ENCODE measurements at places on chromosomes 7 and 10. TPM values are rescaled to one million over a fixed set of nuclear protein-coding genes. Genes with fewer than 3 reads are reported as not detected.

GRCh38 chr7:30699706-30700495, 17.6 kb upstream of the CRHR2 start:
- H3K27me3 ChIP-seq, result no peaks in the 10 kb centered on the region
- no peak overlapping the region for H3K27ac ChIP-seq
- H3K36me3 ChIP-seq, result no peaks in the 10 kb centered on the region
- H3K4me3 ChIP-seq, result no peak overlapping the region

GRCh38 chr10:131570716-131571307, 259.3 kb upstream of the TCERG1L start:
- no peaks in the 10 kb centered on the region for H3K27me3 ChIP-seq
- no peak overlapping the region for H3K27ac ChIP-seq
- no peak for DNase-seq
- no peaks in the 10 kb centered on the region for H3K36me3 ChIP-seq

The GBF1 gene
- total RNA-seq, result 28.8 TPM

- no peaks in the 10 kb centered on the region for H3K27me3 ChIP-seq
- no peak for DNase-seq
- H3K4me3 ChIP-seq, result no peak overlapping the region
Observed at GRCh38 chr7:139560678-139561077, 37.2 kb downstream of the CLEC2L start.

DNA sequence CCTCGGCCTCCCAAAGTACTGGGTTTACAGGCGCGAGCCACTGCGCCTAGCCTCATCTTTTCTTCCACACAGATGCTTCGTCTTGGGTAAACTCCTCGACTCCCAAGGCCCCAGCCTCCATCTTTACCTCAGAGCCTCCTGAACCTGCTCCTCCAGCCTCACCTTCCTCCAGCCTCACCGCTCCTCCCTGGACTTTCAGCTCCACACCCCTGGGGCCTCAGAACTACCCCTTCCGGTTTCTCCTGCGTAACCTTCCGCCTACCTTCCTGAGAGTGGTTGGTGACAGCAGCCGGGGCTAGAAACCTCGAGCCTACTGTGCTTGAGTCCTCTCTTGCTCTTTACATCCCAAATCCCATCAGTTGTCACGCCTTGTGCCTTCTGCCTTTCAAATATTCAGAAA, 45.8 kb downstream of the FKBP6 start:
- H3K4me3 ChIP-seq, result no peak overlapping the region
- peaks cover 13% of the 10 kb centered on the region for H3K27me3 ChIP-seq
- no peak for DNase-seq
- no peaks in the 10 kb centered on the region for H3K36me3 ChIP-seq
- H3K4me1 ChIP-seq, result no peaks in the 10 kb centered on the region

The MBL2 gene
- total RNA-seq, result not detected

DNA sequence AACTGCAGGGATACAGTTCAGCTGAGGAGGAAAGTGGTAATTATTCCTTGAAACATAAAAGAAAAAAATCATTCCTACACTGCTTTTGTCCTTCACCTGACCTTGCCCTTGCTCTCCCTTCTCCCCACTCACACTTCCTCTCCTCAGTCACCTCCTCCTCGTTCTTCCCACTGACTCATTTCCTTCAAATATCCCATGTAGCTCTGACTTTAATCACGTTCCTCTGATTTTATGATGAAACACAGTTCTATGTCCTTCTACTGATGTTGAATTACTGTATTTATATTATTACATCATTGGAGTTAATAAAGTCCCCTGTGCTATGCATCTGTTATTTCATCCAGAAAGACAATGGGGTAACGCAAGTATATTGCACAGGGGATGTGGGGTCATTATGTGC, 575.6 kb downstream of the POM121L12 start:
- no peaks in the 10 kb centered on the region for H3K4me1 ChIP-seq
- H3K27ac ChIP-seq, result no peak overlapping the region
- no peaks in the 10 kb centered on the region for H3K36me3 ChIP-seq
- H3K27me3 ChIP-seq, result no peaks in the 10 kb centered on the region

DNA sequence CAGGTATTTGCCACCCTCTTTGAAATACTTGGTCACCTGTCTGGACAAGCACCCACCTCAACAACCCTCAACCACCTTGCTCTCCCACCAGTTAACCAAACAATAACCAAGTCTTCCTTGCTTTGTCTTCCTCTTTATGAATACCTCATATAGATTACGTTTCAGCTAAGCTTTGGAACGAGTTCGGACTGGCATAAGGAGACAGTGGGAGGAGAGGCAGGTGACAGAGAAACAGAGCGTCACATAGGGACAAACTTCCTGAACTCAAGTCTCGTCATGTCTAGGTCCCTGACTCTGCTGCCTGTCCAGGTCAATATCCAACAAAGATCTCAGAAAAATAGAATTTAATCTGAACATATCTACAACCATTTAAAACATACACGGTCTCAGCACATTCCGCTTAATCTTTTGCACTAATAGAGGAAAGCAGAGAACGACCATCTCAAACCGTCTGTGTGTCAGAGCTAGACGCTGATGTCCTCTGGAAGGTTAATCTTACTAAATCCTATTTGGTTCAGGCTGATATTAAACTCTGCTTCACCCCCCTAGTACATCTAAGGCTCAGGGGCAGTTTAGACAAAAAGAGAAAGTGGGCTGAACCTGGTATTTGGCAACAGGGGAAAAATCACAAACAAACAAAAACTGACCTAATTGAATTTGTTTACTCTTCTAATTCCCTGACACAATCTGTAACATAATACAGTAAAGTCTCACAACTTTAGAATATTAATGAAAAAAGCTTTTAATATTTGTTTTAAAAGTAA, 26.4 kb upstream of the SVOPL start:
- H3K4me3 ChIP-seq, result no peak overlapping the region
- H3K4me1 ChIP-seq, result no peaks in the 10 kb centered on the region
- no peak overlapping the region for H3K27ac ChIP-seq
- H3K27me3 ChIP-seq, result no peaks in the 10 kb centered on the region
- no peaks in the 10 kb centered on the region for H3K36me3 ChIP-seq

DNA sequence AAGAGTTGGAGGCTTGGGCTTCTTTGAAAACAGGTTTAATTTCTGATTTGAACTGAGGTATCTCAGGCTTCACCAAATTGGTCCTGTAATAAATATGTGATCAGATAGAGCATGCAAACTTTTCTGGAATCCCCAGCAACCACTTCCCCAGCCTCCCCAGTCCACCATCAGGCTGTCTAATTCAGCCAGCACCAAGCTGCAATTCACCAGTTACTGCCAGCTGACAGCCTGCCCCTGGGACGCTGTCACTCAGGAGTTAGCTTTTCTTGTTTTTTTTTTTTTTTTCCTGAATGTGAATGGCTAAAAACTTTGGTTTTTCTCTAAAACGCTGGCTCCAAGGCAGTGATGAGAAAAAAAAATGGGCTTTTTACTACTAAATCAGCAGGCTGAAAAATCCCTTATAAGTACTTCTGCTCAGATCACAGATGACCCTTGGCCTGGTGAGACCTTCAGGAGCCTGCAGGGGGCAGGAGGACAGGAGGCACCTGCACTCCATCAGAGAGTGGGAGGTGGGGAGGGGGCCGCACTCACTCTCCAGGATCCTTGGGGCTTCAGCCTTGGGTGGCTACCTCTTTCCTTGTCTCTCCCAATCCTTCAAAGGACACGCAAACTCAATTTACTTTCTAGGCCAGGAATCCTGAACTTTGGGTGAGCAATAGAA, 349.4 kb downstream of the GATA3 start:
- H3K27me3 ChIP-seq, result no peaks in the 10 kb centered on the region

GRCh38 chr10:28354511-28354910, 51.6 kb upstream of the MPP7 start:
- no peak overlapping the region for H3K27ac ChIP-seq
- DNase-seq, result no peak
- no peaks in the 10 kb centered on the region for H3K27me3 ChIP-seq
- no peaks in the 10 kb centered on the region for H3K36me3 ChIP-seq
- H3K4me3 ChIP-seq, result no peak overlapping the region

- no peak for DNase-seq
- H3K4me3 ChIP-seq, result no peak overlapping the region
- no peak overlapping the region for H3K27ac ChIP-seq
- no peaks in the 10 kb centered on the region for H3K36me3 ChIP-seq
Observed at GRCh38 chr7:99766484-99767099, 17.4 kb downstream of the CYP3A4 start.

The CALHM3 gene
- not detected for total RNA-seq

DNA sequence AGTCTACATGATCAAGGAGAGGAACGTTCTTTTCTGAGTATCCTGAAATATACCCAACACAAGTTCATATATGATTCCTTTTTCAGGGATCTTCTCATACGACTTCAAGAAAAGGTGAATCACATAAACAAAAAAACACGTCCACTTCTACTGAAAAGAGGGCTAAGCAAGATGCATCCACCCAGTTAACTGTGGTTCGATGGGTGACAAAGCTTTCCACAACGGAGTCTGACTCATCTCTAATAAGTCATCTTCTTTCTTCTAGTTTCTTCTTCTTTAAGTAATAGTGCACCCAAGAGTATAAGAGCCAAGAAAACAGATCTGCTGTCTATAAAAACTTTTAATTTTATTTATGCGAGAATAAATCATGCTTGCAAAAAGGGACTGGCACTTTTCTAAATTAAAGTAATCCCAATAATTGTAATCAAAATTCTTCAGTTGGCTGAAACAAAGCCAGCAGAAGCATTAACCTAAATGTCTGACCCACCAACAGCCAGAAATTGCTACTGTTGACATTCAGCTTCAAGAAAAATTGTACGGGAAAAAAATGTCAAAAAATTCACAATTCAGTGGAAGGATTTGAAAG, 146.9 kb upstream of the ANK3 start:
- H3K4me3 ChIP-seq, result no peak overlapping the region
- peaks cover 3% of the 10 kb centered on the region for H3K36me3 ChIP-seq
- no peaks in the 10 kb centered on the region for H3K27me3 ChIP-seq
- H3K27ac ChIP-seq, result no peak overlapping the region
- DNase-seq, result peak; percentile 5

DNA sequence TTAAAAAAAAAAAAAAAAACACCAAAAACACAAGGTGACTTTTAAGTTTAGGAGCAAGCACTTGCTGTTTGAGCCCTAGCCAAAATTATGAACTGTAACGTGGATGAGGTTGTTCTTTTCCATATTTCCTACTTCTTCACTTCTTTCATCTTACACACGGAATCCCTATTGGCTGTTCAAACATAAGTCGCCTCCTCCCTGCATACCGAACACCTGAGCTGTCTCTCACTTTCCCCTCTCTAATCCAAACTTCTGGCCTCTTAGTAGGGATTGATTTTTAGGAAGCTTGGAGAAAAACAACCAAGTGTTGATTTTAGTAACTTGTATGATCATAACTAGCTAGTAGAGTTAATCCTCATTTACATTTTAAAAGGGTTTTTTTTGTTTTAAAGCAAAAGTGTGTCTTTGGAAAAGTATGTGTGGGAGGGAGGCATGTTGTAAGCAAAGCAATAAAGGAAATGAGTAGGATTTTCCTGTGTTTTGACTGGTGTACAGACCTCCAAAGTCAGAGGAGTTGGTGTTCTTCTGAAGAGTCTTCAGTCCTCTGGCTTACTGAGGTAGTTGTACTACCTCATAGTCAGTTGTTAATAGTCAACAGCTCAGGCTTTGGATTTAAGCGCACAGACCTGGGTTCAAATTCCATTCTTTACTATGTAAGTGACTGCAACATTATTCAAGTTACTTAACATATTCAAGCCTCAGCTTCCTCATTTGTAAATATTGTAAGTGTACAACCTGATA, 39.3 kb downstream of the RABGEF1 start:
- no peak for DNase-seq
- no peak overlapping the region for H3K4me3 ChIP-seq
- H3K27ac ChIP-seq, result no peak overlapping the region
- H3K4me1 ChIP-seq, result no peaks in the 10 kb centered on the region
- no peaks in the 10 kb centered on the region for H3K27me3 ChIP-seq
- peaks cover 59% of the 10 kb centered on the region for H3K36me3 ChIP-seq

DNA sequence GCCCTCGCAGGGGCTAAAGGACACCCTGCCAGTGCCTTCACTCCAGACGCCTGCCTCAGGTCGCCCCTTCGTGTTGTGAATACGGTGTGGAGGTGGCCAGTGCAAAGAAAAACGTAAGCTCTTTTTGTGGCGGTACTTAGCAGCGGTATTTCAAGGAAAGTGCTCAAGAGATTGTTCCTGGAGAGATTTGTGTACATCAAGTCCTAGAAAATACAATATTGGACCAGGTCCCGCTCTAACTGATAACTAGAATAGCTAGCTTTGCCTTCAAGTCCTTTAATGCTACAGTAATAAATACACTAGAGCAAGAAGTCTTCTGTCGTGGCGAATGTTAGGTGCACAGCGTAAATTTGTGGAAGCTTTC, 689 bp downstream of the PLCE1 start:
- H3K4me3 ChIP-seq, result no peak overlapping the region
- no peak overlapping the region for H3K27ac ChIP-seq
- DNase-seq, result no peak
- no peaks in the 10 kb centered on the region for H3K36me3 ChIP-seq
- H3K27me3 ChIP-seq, result peaks cover 43% of the 10 kb centered on the region

The AP3M1 gene
- total RNA-seq, result 14.8 TPM

DNA sequence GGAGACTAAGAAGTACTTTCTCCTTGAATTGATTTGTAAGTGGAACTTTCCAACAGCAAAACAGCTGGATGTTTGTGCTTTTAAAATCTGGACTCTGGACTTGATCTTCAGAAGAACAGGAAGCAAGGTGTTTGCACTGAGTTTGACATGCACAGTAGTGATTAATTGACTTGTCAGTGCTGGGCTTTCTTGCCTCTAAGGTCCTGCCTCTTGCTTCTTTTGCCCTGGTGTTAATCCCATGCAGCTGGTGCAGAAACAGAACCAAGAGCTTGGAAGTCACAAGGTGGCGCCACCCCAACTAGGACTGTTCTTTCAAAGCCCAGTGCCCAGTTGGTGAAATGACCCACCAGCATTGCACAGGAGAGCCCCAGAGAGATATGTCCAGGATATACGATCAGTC, 66.8 kb upstream of the SEPHS1 start:
- no peak for DNase-seq
- H3K4me3 ChIP-seq, result no peak overlapping the region
- H3K36me3 ChIP-seq, result no peaks in the 10 kb centered on the region

DNA sequence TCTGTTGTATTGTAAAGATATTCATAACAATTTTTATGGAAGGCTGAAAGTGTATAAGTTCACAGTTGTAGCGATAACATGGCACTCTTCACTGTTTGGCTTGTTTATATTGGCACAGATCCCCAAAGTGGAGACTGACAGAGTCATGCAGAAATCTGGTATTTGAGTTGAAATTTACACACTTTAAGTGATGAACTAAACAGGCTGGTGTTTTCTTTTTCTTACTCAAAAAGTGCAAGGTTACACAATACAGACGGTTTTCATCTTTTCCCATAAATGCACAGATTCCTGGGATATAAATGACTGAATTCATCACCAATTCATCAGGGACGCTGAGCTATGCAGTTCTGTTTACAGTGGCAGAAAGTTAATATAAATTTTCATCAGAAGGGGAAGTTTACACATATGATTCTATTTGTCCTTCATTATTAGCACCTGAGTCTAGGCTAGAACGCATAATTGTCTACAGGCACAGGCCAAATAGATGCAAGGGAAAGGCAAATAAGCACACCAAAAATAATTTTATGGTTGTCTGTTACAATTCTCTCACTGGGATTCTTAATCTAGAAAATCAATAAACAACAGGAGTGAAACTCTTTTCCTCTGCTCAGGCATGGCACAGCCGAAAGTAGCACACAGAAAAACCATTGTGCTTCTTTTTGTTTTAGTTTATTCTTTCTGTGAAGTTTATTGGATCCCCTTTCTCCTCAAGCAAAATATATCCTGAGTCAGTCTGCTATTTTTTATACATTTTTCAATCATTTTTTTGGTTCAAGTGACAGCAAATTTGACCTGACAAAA, 88.0 kb downstream of the FOXP2 start:
- H3K36me3 ChIP-seq, result no peaks in the 10 kb centered on the region
- DNase-seq, result no peak
- no peaks in the 10 kb centered on the region for H3K27me3 ChIP-seq
- H3K4me1 ChIP-seq, result no peaks in the 10 kb centered on the region
- H3K27ac ChIP-seq, result no peak overlapping the region

GRCh38 chr10:72736176-72736827, 44.4 kb downstream of the MCU start:
- H3K27me3 ChIP-seq, result no peaks in the 10 kb centered on the region
- no peak for DNase-seq
- no peaks in the 10 kb centered on the region for H3K4me1 ChIP-seq
- no peaks in the 10 kb centered on the region for H3K36me3 ChIP-seq
